PC-3 (cell line): ENCODE measurements at places on chromosomes 6 and 20. TPM values are rescaled to one million over a fixed set of nuclear protein-coding genes. Genes with fewer than 3 reads are reported as not detected.

DNA sequence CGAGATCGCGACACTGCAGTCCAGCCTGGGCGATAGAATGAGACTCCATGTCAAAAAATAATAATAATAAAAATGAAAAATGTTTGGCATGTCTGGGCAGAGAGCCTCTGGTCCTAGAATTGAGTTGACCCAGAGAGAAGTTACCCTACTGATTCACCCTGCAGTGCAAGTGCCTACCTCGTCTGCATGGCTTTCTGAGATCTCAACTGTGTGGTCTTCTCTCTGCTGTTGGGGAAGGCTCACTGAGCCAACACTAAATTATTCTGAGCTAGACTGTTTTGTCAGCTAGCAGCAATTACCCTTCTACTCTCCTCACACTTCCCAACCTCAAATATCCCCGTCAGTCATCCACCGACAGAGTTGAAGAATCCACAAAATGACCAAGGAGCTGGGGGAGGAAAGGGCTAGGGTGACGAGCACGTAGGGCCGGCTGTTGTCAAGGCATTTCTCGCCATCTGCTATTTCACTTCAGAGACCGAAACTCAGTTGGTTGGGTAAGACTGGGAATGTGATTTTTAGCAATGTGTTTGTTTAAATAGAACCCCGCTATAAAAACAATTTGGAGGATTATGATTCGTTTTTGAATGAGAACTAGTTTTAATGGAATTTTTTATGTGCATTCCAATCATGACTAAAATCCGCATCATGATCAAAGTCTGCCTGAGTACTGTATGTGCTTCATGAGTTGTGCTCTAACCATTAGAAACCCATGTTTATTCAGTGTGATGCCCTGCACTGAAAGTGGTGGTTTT, 9.4 kb downstream of the MAS1 start:
- DNase-seq = peak; percentile 89

Gene EYS
- 0.07 TPM in 1 of 2 replicates, not detected in the other for total RNA-seq

DNA sequence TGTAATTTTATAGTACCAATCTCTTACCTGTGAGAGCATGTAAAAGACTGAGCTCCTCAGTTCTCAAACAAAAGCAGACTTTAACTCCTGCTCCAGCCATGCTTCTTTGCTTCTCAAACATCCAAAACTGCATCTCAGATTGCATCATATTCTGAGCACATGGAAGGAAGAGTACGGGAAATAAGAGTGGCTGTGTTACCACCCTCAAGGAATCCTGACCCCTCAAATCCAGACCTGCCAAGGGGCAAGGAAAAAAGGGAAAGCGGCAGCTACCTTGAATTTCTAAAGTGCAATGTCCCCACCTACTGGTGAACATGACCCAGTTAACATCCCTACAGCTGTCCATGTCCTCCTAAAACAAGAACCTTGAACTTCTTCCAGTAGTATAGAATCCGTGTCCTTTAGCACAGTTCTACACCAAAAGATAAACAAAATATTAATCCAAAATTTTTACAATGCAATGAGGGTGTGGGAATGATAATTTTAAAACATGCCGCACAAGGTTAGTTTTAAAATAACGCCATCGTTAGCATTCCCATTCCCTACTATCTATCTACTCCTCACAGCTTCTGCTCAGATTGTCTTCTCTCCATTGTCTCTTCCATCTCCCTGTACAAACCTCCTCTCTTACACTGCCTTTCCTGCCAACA, 34.1 kb upstream of the HLA-DQB1 start:
- DNase-seq = peak; percentile 68

GRCh38 chr6:131208787-131209186, 73.5 kb downstream of the AKAP7 start:
- no peak for DNase-seq

- DNase-seq = no peak
Measured at GRCh38 chr6:93282521-93283031, 136.8 kb downstream of the EPHA7 start.

Gene CALHM6
- not detected in 2 replicates for total RNA-seq

Gene CYP39A1
- 0.66 and 1.2 TPM in 2 replicates for total RNA-seq

- peak; percentile 68 for DNase-seq
Measured at GRCh38 chr20:32457479-32457986, 99.4 kb downstream of the ASXL1 start.

- no peak for DNase-seq
Measured at GRCh38 chr6:75169689-75170586, 35.9 kb downstream of the COL12A1 start.

Gene SLC26A8
- not detected in 2 replicates for total RNA-seq

DNA sequence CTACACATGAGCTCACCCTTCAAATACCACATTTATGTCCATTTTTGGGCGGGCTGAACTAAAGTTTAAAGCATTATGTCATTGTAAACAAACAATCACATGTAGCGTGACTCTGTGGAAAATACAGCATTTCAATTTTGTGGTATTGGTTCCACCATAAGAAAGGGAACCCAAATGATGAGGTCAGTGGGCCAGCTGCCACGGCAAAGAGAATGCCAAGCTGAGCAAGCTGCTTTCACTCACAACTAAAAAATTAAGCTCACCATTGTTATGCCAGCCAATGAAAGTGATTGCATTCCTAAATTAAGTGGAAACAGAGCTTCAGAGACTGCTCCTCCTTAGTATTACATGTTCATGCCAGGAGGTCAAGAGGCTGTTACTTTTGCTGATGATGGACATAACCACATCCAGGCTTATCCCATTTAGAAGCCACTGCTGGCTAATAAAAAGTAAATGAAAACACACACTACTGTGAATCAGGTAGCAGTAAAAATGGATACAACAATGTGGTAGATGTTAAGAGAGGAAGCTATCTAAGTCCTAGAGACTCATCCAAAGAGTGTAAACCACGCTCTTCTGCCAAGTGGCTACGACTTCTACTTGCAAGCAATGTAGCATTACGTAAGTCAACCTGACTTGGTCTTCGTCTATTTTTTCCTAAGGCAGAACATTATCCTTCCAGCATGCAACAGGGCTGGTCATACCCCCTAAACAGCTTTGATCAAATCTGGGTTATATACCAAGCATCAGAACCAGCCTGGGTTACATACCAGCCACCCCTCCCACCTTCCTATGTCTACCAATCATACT, 164.8 kb downstream of the BACH2 start:
- DNase-seq = no peak

DNA sequence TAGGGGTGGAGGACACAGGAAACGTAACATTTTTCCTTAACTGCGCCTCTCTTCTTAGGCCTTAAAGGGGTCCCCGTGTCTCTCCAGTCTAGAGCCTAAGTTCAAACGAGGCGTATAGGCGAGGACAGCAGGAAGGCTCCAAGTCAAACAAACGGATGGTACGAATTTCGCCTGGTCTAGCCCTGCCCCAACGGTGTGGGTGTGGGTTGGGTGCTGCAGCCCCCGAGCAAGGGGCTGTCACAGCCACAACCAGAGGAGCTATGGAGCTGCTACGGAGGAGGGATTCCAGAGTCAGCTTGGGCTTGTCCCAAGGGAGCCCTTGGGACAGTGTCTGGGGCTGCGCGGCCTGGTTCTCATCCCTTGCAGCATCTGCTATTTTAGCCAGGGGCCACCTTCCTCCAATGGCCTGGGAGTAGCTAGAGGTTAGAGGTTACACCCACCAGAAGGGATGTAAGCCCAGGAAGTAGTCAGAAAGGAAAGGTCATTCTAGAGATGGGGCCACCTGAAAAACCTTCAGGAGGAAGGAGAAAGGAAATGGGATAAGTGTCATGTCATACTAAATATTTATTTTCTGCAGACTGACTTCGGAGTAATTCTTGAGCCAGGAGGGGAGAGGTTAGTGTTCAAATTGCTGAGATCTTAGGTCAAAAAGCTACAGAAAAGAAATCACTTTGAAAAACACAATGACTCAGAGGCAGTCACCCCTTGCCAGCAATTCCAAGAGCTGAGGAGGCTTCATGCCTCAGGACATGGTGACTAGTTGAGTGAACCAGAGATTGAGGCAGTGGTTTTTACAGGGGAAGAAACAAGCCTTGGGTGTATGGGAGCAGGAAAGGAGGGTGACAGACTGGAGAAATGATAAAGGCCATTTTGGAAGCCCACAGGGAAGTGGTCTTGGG, 21.7 kb downstream of the VPS52 start:
- peak; percentile 93 for DNase-seq

DNA sequence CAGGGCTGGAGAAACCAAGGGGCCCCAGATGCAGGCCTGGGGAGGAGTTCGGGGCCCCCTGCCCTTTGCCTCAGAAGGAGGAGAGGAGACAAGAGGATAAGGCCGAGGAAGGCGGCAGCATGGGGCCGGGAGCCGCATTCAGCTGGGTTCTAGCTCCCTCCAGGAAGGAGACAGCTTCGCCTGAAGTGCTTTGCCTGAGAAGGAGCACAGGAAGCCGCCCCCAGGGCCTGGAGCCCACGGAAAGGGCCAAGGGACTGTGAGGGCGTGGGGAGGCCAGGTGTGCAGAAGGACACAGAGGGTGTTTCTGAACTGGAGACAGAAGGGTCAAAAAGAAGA, 121.4 kb downstream of the AGPAT4 start:
- no peak for DNase-seq

- DNase-seq = no peak
Measured at GRCh38 chr6:35050757-35051330, 90.3 kb downstream of the TCP11 start.

DNA sequence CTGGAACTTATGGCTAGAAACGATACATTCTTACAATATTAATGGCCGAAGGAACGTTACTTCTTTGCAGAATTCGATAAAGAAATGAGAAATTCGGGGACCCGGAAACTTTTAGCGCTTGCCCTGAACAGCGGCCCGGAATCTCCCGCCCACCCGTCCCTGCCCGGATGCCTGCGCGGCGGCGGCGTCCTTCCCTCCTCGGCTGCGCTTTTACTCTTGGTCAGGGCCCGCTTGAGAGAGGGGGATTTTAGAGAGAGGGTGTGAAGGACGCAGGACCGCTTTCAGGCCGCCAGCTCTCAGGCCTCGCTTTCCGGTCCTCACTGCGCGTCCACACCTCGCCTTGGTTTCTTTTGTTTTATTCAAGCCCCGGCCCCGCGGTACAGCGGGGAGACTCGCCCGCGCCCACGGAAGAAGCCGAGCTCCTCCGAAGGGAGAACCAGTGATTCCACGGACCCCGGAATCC, 243.7 kb downstream of the ARID1B start:
- DNase-seq = peak; percentile 38

- DNase-seq = peak; percentile 38
Measured at GRCh38 chr6:2505624-2506023, 245.1 kb downstream of the MYLK4 start.

Gene LRRN4
- 0.44 TPM in 1 of 2 replicates, not detected in the other for total RNA-seq

DNA sequence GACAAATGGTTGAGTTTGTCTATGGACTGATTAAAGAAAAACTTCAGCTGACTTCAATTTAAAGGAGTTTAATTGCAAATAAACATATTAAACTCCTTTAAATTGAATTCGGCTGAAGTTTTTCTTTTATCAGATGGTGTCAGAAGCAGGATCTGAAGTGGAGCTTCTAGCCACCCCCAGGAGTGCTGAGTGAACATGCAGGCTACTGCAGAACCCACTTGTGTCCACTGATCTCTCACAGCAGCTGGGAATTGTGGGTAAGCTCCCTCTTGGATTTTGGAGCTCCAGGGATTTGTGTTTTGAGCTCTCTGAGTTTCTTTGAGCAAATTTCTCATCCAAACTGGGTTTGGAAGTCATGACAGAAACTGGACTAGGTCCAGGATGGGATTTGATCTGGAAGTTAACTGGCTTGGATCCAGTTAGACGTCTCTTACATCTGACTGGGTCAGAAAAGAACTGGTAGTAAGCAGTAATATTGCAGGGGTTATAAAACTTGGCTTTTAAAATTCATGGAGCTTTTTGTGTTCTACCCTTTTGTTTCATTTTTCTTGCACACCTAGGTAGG, 95.8 kb upstream of the UST start:
- DNase-seq = no peak

DNA sequence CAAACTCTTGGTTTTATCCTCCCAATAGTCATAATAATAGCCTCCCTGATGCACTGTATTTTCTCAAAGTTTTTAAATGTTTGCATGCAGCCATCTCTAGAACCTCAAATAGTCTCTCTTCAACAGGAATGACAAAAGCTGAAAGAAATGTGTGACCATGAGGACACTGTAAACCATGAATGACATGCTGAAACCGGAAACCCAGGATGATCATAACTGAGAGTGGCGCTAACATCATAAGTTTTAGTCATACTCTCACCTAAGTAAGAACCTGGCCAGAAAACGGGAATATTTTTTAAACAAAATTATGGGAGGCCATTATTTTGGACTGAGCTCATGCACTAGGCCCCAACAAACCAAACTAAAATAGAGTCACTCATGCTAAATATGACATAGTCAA, 278.4 kb upstream of the STXBP5 start:
- no peak for DNase-seq

DNA sequence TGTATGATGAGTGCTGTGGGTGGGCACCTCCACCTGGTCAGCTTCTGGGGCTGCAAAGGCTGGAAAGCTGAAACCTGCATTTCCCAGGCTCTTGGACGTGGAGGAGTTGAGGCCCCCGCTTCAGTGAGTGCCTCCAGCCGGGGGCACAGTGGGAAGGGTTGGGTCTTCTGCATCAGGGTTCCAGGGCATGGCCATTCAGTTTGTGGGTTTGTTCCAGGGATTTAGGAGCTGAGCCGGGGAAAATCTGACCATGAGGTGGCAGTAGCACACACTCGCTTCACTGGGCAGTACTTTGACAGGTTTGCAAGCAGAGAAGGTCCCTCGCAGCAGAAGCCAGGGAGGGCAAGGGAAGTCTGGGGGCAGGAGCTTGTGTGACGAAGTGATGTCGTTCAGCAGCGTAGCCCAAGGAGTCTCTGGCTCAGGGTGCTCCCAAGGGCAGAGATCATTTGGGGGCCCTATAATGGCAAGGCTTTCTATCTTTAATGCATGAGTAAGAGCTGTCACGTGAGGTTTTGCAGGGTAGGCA, 69.5 kb upstream of the SULF2 start:
- DNase-seq = peak; percentile 84
